NCI-H2029 (cell line): ENCODE measurements at places on chromosomes 2 and 18.

- no peak for DNase-seq
Observed at GRCh38 chr2:73301636-73302035, 8.3 kb upstream of the EGR4 start.

GRCh38 chr2:209314653-209315052 is 109.2 kb upstream of the MAP2 start:
- no peak for DNase-seq

- DNase-seq = no peak
Observed at GRCh38 chr18:31079973-31080372, 22.2 kb downstream of the DSC2 start.

DNA sequence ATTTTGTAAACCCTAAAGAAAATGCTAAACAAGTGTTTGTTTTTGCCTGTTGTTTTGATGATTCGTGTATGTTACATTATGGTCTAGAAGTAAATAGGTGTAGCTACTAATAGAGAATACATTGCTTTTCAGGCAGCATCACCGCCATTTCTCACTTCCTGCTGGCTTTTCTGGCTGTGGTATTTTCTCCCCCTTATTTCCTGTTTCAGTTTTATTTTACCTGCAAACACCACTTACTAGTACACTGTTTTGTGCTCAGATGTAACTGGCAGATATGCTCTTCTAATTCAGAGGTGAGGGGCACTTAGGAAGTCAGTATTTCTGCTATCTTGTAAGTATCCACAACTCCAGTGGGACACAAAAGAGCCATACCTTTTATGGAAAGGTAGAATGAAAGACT is 38.1 kb upstream of the SLC3A1 start:
- no peak for DNase-seq

- DNase-seq = no peak
Observed at GRCh38 chr2:85318222-85319074, 9.3 kb downstream of the TGOLN2 start.

DNA sequence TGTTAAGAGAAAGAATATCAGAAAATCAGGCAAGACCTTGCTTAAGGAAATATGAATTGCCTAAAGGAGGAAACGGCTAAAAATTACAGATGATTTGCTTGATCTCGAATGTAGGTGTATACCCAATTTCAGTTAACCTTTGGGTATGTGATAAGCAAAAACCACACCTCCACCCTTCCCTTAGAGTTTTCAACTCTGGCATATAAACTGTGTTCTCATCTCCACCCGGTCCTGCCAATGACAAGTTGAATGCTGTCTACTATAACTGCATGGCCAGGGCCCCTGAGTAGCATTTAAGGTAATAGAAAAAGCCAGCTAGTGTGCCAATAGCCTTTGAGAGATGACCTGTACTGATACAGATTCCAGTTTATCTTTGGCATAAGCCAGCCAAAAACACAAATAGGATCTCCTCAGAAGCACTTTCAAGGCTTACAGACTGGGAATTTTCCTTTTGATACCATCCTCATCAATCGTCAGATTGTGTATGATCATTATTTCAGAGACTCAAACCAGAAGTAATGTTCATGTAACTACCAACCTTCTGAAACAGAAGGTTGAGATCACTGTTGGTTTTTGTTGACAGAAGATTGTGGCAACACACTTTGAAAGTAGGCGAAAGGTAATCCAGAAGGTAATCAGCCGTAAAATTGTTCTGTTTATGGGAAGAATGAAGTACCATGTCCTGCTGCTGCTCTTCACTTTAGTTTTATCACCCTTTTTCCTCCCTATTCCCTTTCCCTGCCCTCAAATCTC is 163.1 kb downstream of the GFPT1 start:
- peak; percentile 15 for DNase-seq

- peak; percentile 14 for DNase-seq
Observed at GRCh38 chr2:175309799-175310198, 128.3 kb upstream of the ATP5MC3 start.

DNA sequence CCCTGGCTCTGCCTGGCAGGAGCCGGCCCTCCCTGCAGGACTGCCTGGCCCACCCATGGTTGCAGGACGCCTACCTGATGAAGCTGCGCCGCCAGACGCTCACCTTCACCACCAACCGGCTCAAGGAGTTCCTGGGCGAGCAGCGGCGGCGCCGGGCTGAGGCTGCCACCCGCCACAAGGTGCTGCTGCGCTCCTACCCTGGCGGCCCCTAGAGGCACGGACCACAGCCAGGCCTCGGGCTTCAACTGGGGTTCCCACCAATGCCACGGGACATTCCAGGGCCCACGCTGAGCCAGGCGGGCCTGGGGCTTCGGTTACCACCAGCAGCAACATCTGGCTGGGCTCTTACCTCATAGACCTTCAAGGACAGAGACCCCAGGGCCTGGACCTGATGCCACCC is 6.1 kb upstream of the GMPPA start:
- DNase-seq = no peak

DNA sequence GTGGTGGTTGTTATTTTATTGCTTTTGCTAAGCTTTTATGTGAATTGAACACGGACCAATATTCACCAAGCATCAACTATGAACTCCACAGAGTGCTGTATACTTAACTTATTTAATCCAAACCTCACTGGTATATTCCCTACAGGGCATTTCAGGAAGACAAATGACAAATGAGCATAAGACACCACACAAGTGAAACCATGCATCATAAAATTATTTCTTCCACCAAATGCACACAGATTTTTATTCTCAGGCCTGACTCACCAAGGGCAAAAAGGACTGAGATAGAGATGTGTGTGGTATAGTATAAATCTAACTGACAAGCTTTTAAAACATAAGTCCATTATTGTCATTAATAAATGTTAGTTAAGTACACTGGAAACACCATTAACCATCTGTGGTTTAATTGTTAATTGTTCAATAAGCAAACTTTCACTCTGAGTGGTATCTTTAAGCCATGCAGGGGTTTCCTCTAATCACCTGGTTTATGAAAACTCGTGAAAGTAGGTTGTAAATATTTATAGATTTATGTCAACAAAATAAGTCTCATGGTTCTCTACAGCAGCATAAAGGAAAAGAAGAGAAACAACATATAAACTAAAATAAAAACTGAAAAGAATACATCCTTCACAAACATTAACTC is 77.6 kb upstream of the CRIM1 start:
- DNase-seq = no peak
